Activated CD8-positive, alpha-beta memory T cell treated with anti-CD3 and anti-CD28 coated beads, Interleukin-2, amount 50 U/mL, for 48 hours (primary cell): ENCODE measurements at places on chromosomes 5 and 9.
A peak's percentile ranks its signal among the peaks of the same experiment; 100 is the strongest.

DNA sequence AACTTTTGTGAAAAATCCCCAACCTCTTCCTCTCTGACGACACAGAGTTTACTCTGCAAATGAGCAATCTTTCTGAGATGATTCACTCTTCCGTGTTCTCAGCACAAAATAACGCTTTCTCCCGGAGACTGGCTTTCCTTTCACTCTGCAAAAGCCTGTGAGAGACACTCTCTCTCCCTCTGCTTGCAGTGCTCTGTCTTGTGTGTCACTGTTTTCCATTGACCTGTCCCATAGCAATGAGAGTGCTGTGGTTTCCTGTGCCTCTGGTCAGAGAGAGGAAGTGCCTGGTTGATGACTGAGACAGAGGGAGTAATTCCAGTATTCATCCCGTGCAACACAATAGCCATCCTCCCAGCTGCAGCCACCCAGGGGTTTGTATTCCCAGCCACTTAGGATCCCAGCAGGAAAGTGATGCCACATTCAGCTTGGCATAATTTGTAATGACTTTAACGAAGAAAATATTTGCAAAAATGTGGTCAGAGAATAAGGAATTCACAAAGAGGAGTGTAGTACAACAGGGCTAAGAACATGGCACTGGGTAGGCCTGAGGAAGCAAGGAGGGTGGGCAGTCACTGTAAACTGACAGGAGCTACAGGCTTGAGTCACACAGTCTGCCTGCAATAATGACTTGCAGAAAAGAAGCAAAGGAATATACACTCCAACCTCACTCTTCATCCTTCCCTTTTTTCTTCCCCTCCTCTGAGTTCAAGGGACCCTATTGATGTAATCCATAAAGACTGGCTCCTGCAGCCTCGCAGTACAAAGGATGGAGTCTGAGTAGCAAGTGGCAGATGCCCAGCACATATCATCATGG, 463.5 kb upstream of the RGMB start:
- no peak for DNase-seq

DNA sequence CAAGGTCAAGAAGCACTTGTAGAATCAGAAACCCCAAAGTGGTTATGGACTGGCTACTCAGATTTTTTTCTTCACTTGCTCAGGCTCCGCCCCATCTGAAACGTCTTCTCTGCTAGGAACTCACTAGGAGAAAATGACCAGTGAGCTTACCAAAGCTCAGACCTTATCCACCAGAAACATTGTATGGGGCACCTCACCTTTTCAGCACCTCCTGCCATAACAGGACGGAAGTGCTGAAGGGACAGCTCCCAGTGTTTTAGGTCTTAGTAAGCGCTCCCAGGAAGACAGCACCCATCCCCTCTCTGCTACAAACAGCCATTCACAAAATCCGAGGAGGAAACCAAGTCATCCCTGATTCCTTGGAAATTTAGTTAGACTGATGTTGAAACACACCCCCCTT, 1.2 kb upstream of the GABRA1 start:
- DNase-seq, result no peak

GRCh38 chr9:97853844-97854695, 1.0 kb downstream of the FOXE1 start:
- DNase-seq, result peak; percentile 80

DNA sequence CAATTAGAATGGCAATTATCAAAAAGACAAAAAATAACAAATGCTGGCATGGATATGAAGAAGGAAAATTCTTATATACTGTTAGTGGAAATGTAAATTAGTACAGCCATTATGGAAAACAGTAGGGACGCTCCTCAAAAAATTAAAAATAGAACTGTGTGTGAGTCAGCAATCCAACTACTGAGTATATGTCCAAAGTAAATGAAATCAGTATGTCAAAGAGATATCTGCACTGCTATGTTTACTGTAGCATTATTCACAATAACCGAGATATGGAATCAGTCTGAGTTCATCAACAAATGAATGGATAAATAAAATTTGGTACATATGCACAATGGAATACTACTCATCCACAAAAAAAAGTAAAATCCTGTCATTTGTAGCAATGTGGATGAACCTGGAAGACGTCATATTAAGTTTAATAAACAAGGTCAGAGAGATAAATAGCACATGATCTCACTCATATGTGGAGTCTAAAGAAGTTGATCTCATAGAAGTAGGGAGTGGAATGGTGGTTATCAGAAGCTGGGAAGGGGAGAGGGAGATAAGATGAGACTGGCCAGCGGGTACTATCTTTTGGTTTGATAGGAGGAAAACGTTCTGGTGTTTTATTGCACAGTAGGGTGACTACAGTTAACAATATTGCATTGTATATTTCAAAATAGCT, 16.6 kb upstream of the SHC3 start:
- no peak for DNase-seq

DNA sequence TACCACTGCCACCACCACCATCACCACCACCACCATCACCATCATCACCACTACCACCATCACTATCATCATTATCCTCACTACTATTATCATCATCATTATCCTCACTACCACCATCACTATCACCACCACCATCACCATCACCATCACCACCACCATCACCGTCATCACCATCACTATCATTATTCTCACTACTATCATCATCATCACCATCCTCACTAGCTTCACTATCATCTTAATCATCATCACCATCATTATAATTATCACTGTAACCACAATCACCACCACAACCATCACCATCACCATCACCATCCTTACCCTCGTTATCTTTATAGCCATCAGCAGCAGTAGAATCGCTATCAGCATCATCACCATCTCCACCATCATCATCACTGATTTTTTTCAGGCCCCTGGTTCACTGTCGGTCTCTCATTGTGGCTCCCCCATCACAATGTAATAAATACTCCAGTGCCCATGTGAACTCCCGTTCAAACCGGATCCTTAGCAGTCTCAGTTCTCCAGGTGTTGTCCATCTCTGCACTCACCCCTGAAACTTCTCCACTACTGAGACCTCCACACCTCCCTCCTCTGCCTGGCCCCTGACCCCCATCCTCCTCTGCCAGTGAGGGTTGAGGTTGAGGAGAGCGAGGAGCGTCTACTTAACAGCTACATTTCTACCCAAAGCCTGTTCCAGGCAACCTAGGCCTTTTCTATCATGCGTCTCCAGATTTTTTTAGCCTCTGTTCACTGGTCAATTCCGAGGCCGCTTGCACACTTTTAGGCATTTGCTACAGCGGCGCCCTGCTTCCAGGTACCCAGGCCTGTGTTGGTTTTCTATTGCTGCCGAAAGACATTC, 238.2 kb downstream of the PBX3 start:
- no peak for DNase-seq

DNA sequence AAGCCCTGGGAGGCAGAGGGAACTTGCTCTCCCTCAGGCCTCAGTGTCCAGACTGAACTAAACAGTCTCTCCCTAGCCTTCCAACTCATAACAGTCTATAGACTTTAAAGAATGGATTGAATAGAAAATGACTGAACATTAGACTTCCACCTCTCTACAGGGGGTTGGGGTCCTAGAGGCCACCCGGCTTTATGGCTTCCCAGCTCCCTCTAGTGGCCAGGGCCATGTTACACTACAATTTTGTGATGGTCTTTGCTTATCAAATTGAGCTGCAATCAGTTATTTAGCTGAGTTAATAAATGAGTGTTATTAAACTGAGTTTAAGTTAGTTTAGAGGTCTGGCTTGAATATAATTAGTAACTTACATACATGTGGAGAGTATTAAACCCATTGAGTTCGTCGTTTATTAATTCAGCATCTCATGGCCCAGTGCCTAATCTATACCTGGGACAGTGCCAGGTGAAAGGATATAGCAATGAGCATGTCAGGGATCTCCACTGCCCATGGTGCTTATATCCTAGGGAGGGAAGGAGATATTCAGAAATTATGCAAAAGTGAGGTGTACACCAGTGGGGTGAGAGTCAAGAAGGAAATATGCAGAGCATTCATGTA, 105.2 kb downstream of the SH3TC2 start:
- DNase-seq, result peak; percentile 69

DNA sequence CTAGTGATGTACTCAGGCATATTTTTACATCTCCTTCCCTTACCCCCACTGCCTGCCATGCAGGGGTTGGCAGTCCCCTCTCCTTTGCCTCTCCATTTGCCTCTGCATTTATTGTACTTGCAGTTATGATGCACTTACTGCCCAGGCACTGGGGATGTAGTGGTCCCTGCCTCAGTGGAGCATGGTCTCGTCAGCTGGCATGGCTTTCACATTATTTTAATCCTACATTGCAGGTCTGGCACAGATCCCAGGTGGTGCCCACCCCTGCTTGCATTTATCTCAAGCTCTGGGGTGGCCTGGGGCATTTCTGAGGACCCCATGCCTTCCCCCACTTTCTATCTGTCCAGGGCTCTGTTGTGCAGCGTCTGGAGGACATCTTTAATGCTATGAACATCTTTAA, 23.2 kb upstream of the PITX1 start:
- DNase-seq, result no peak

DNA sequence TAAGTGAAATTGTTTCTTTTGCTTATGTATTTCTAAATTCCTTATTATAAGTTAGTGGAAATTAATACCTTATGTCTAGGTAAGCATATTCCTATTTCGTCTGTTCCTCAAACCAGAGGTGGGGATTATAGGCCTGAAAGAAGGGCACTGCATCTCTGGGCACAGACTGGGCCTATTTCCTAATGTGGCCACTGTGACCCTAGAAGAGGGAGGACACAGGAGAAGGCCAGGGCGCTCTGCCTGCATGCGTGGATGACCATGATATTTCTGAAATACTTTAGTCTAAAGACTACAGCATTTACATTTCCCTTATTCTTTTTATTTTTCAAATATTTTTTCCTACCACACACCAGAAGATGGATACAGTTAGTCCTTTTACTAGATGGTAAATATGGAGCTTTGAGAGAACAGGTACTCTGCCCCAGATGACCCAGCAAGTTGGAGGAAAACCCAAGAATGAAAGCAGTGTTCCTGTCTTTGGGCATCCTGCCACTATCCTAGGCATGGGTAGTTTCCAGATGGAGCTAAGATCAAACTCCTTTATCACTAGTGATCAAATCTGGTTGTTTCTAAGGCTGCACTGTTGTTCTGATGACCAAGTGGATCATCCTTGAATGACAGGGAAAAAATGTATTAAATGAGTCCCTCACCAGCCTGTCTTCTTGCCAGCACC, 27.8 kb downstream of the RUSC2 start:
- no peak for DNase-seq

DNA sequence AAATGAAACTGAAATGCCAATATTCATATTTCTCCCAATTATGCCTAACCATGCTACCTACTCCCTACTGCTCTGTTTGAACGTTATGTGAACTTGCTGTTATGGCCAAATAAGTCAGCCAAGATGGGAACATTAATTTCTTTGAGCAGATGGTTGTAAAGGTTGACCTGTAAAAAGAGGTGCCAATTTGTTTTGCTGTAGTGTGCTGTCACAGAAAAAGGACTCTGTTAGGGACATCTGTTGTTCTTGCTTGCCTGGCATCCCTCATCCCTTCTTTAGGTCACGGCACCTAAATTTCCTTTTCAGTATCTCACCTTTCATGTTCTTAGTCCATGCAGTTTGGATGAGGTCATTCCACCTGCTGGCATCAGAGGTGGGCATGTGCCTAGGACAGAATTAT, 35.4 kb downstream of the GDNF start:
- no peak for DNase-seq

DNA sequence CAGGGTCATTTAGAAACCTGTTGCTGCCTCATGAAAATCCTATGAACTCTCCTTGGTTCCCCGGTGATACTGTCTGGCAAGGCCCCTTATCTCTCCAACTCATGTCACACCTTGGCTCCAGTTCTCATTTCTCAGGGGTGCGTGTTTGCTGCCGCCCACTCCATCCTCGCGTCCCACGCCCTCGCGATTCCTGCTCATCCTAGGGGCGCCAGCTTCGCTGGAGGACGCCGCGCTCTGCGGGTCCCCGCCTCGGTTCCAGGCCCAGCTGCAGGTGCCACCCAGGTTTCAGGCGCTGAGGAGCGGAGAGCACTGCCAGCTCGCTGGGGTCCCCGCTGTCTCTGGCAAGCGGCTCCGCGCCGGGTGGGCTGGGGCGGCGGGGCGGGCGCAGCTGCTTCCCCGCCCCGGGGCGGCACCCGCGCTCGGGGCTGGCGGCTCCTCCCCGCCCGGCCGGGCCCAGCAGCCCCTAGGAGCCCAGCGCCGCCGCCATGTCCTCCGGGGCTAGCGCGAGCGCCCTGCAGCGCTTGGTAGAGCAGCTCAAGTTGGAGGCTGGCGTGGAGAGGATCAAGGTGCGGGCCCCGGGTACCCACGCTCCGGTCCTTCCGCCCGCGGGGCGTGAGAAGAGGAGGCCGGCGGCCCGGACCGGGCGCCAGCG, at the start of gene GNG10:
Gene GNG10 (plus strand): TSS at position 456 of the 652 bp plus-strand sequence. CDS start 30 bp downstream, at position 486.
- peak; percentile 84 for DNase-seq

DNA sequence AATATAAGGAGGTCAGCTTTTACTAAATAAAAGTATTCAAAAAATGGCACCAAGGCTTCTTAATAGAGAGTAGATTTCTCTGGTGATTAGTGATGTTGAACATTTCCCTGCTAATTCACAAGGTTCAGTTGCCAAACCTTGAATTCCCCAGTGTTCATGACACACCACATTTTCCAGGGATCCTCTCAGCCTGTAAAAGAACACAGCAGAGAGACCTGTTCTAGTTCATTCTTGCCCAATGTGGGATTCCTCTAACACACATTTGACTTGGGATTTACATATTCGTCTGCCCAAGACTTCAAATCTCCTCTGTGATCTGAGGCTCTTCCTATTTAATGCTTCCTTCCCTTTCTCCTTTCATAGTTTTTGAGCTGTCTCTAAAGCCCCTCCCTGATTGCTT, 273.2 kb upstream of the CDH9 start:
- DNase-seq, result no peak

DNA sequence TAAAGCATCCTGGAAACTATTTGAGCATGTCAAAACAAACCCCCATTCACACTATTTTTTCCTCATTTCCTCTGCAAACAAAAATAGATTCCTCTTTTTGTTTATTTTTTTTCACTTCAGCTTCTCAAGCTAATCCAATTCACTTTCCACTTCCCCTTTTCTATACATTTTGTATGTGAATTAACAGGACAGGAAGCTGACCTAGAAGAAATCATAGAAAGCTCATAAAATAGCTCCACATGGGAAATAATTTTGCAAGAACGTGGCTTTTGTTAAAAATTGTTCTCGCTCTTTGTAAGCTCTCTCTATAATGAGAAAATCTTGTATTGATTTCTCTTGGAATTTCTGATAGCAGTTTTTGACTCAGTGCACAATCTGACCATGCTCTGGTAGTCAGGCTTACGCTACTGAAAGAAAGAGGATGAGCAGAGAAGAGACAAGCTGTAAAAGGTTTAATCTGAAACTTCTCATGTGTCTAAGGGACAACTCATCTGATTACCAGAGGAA, 215.8 kb downstream of the ADAMTS12 start:
- DNase-seq, result no peak

GRCh38 chr5:124677374-124678351, 68.8 kb downstream of the ZNF608 start:
- DNase-seq, result no peak

DNA sequence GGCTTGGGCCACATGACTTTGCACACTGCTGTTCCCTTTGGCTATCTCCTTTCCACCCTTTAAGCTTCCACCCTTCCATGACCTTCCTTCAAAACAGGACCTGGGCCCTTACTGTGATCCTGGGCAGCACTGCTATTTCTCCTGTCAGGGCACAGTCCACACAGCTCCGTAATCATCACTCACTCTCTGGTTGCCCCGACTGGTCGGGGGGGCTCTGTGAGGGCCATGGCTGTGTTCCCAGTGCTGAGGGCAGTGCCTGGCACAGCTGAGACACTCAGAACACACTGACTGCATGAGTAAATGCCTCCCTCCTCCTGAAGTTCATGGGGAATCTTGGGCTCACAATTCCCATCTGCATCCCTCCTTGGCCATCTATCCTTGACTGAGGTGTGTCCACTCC, 12.2 kb downstream of the TRAF1 start:
- DNase-seq, result no peak

- DNase-seq, result no peak
Measured at GRCh38 chr9:79287708-79288290, 284.0 kb upstream of the TLE4 start.
